Left colon (tissue), 2 donors: ENCODE measurements at places on chromosomes 6 and 20.

DNA sequence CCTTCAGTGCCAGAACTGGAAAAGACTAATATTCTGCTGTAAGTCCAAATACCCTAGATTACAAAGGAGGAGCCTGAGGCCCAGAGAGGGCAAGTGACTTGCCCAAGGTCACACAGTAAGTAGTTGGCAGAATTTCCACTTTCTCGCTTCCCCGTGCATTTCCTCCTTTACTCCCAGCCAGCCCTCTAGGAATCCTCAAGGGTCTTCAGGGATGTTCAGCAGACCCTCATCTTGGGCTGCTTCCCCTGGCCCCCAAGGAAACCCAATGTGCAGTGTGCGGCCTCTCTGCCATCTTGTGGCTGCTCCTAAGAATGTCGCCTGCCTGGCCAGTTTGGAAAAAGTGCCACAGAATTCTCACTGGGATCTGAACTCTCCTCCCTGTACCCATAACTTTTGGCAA lies 217.7 kb upstream of the LRFN2 start:
- DNase-seq, result no peak

DNA sequence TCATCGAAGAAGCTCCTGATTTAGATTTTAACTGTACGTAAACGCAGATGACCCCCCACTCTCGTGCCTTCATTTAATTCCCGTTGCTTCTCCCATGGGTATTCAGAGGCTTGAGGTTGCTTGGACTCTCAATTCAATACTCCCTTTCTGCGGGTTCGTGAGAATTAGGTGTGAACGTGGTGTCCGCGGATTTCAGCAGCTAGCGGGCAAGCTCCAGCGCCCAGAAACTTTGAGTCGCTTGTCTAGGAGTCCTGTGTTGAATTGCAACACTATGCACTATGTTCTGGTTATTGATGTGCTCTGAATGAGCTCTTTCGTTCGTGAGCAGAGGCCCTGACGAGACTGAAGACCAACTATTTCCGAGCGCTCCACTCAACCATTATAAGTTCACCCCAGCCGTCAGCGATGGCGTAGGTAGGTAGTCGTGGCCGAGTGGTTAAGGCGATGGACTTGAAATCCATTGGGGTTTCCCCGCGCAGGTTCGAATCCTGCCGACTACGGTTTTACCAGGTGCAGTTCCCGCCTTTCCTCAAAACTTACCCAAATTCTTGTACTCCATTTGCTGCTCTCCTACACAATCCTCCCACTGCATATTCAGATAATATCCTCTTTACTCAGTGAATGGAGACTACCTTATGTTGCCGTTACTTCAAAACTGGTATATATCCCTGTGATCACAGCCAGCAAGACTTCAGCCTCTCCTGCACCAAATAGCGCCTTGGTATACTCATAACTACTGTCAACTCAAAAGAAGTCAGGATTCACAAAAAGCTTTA lies 72.6 kb upstream of the ZNF184 start:
- DNase-seq, result no peak

GRCh38 chr20:1595333-1595732 lies 24.5 kb downstream of the SIRPB1 start:
- no peak for DNase-seq

- DNase-seq, result no peak
Measured at GRCh38 chr20:59688999-59689398, 84.7 kb downstream of the PHACTR3 start.

DNA sequence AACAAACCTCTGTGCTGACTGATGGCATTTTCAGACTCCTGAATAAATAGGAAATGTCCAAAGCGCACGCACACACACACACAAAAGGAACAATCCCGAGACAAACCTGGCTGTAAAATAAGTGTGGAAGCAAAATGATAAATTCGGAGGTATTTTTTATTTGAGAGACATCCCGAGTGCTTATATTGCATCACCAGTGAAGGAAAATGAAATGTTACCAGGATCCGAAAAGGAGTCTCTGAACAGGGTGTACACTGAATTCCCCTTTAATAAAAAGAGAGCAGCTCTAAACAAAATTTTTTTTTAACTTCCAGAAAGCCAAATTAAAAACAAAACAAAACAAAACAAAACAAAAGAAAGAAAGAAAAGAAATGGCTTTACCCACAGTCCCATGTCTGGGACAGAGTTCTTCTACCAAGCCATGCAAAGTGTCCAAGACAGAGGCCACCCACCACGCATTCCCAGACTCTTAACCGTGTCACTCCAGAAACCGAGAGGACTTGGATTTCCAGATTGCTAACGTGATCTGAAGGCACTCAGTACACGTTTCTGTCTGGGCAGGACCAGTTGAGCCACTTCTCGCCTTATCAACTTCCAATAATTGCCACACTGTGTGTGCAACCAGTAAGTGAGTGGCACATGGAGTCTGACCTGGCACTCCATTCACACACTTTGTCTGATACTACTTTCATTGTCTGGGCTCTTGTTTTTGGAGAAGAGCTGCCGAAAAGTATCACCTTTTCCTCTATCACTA lies 817 bp downstream of the ME1 start:
- peak; percentile 15 for DNase-seq

GRCh38 chr6:125219361-125219895 lies 65.9 kb downstream of the TPD52L1 start:
- DNase-seq, result no peak

GRCh38 chr6:35048031-35048613 lies 93.0 kb downstream of the TCP11 start:
- peak; percentile 19 for DNase-seq

- DNase-seq, result no peak
Measured at GRCh38 chr6:142940487-142940886, 4.5 kb downstream of the HIVEP2 start.

DNA sequence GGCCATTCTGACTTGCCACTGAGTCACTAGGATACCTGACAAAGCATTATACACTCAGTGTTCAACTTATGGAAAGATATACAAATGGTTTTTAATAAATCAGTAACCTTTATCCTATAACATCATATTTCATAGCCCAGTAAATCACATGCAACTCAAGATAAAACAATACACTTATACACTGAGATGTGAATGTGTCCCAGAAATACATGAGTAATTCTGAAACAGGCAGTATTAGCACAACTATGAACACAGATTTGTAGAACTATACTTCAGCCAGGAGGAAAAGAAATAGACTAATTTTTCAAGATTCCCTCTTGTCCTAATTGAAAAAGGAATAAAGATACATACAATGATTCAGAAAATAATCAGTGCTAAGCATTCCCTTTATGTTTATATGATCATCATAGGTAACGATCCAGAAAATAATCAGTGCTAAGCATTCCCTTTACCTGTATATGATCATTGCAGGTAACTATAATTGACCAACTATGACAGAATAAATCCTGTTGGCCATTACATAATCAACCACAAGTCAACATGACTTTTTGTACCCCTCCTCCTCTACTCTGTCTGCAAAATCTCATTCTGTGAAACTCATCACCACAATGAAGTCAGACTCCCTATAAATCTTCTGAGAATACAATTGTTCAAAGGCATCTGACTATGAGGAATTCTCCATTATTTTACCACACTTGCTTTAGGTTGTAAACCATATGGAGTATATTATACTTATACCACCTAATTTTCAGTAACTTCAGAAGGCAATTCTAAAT lies 30.3 kb downstream of the HACE1 start:
- no peak for DNase-seq

DNA sequence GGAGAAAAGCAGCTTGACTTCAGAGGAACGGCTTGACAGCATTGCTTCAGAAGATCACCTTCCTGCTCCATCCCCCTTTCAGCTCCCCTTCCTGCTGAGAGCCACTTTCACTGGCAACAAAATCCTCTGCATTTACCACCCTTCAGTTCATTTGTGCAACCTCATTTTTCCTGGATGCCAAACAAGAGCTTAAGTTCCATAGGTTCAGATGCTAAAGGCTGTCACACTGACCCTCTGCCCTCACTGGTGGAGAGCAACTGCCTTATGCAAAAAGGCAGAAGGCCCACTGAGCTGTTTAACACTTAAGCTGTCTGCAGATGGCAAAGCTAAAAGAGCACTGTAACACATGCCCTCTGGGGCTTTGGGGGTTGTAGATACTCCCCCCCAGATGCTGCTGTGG lies 131.2 kb upstream of the SPACA1 start:
- no peak for DNase-seq

- DNase-seq, result no peak
Measured at GRCh38 chr6:140850438-140850837, 1282.3 kb upstream of the GJE1 start.

DNA sequence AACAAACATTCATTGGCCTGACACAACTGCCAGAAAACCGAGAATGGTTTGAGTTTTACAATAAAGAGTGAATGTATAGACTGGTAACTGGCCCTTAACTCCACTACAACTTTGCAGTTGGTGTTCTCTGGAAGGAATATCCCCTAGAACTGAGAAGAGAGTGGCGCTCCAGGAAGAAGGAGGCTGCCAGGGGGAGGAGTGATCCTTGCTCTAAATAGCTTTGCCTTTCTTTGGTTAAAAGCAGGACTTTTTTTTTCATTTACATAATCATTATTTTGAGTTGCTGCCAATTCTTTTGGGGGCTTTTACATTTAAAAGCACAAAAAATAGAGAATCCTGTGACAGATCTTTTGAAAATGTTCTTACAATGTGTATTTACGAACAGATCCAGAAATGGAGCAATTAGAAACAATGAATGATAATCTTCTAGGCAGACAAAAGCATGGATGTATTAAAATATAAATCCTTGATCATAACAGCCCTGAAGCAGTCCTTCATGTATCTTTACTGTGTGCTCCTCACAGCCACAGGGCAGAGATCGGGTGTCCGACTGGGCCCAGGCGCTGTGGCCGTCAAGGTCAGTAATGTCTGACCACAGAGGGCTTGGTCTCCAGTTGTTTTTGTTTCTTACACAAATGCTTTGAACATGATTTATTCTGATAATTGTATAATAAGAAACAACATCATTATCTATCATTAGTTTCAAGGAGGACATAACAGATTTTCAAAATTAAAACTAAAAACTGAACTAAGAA lies 612.2 kb downstream of the HDGFL1 start:
- no peak for DNase-seq

DNA sequence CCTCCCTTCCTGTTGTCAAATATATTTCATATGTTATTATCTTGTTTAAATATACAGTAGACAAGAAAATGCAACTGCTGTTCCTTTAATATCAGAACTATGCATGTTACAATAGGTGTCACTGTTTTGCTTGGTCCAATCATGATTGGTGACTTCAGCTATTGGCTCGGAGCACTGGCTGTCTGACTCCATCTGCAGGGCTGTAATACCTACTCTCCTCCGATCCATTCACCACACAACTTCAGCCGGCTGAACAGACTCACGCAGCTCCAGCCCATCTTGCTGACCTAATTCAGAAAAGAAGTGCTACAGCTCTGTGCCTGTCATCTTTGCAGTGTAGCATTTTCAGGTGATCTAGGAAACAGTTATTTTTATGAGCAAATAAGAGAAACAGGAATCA lies at the start of gene BTBD3:
TSS of gene BTBD3 (plus strand) at position 231 of the 400 bp plus-strand sequence. CDS start 383 bp downstream, outside the sequence.
- peak; percentile 56 for DNase-seq

DNA sequence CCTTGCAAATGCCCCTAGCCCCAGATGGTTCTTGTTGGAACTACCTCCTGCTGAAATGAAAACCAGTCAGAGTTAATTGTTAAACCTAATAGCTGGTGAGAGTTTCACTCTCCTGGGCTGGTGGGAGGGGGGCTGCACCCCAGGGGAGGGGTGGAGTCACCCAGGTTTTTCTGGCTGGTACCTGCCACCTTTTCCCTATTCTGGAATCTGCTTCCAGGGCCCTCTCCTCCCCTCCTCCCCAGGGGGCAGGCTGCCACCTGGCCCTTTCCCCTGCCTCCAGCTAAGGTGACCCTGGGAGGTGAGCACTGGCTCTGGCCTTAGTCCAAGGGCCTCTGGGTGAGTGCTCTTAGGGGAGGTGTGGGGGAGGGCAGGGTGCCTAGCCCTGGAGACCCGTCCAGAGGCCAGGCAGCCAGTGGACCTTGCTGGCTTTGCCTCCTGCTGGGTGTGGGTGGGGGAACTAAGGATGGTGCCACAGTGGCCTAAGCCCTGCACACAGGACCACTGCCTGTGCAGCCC lies 48.8 kb upstream of the EPB41L1 start:
- peak; percentile 58 for DNase-seq

- DNase-seq, result no peak
Measured at GRCh38 chr6:7526755-7527154, 14.7 kb upstream of the DSP start.

DNA sequence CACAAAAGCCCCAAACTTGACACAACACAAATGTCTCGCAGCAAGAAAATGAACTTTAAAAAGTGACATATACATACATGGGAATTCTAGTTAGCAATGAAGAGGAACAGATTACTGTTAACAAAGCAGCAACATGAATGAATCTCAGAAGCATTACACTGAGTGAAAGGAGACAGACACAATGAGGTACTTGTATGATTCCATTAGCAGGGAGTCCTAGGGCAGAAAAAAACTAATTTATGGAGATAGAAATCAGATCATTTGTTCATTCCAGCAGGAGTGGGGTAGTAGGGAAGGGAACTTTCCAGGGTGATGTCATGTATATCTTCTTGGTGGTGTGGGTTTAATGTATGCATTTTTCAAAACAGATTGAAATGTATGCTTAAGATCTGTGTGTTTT lies 524.4 kb downstream of the KIF16B start:
- DNase-seq, result no peak

DNA sequence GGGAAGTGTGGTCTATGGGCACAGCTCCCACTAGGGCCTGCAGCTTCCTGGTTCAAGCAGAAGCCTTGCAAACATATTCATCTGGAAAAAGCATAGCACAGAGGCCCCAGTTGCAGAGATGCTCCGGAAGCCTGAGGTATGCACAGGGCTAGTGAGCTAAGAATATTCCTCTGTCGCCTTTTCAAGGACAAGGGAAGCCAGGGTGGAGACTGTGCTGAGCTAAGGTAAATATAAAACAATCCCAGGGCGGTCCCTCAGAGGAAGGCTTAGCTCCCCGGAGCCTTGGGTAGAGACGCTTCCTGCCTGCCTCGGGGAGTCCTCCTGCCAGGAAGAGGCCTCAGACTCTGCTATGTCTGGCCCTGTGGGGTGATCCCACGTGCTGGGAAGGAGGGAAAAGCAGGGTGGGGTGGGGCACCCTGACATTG lies 134.8 kb upstream of the FOXA2 start:
- peak; percentile 60 for DNase-seq

GRCh38 chr6:135081966-135082365 lies 27.3 kb upstream of the HBS1L start:
- DNase-seq, result no peak

- DNase-seq, result no peak
Measured at GRCh38 chr6:68575765-68576439, 59.2 kb upstream of the ADGRB3 start.

GRCh38 chr6:144535630-144536029 lies 250.5 kb downstream of the UTRN start:
- DNase-seq, result no peak

DNA sequence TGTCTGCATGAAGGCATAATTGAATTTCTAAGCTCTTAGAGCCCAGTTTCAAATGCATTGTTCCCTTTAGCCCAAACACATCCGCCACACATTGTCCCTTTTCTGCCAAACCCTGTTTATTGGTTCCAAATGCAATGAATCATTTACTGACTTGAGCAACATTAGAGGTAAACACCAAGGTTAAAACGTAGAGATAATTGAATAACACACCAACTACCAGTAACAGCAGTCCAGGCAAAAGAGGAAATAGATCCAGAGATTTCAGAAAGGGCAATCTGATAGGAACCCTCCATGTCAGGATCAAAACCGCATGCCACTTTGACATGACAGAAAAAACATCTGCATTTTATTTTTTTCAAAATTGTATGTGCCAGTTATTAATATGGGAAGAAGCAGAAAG lies 114.8 kb downstream of the PKHD1 start:
- DNase-seq, result no peak

- no peak for DNase-seq
Measured at GRCh38 chr6:43302126-43302525, 4.1 kb downstream of the SLC22A7 start.
